H7 (cell line): ENCODE measurements at places on chromosomes 3 and 15. TPM values are rescaled to one million over a fixed set of nuclear protein-coding genes. Genes with fewer than 3 reads are reported as not detected.

TAGLN3 gene
- 3.5 and 4.5 TPM in 2 replicates for total RNA-seq

GRCh38 chr3:37886395-37886794, 24.7 kb downstream of the CTDSPL start:
- DNase-seq, result no peak

- DNase-seq, result peak; percentile 63
These were observed 3.1 kb downstream of the CCDC33 start for GRCh38 chr15:74239051-74239705.

GRCh38 chr3:123387532-123387931, 61.4 kb downstream of the ADCY5 start:
- no peak for DNase-seq

GRCh38 chr3:100970477-100970990, 22.7 kb downstream of the ABI3BP start:
- DNase-seq, result no peak

- no peak for DNase-seq
These were observed 208.3 kb downstream of the ULK4 start for GRCh38 chr3:41753651-41754050.

DNA sequence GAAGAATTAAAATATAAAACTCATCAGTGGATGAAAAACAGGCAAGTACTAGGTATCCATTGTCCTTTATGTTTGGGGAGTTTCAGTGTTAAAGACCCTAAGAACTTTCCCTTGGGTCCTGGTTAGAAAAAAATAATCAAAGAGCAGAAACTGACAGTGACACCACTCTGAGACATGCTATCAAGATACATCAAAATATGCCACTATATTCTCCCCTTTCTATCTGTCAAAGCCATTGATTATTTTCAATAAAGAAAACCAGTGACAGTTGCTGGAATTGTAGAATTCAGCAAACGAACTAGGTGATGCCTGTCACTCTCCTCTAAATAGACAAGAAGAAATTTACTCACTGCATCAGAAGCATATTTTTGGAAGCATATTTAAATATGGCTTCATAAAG, 496.7 kb upstream of the CFAP20DC start:
- no peak for DNase-seq

DNA sequence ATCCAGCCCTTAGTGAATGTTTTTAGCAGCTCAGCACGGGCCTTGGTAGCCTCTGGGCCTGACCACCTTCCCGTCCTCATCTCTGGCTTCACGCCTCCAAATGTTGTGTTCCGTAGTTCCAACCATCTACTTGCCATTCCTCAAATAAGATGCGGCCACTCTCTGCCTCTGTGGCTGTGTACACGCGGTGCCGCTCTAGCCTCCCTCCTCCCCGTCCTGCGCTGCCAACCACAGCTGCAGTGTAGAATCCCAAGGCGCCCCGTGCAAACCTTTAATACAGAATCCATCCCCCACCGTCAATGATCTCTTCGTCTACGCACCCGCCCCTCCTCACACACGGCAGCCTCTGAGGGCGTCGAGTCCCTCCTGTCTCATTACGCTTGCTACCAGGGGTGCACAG, 77.2 kb downstream of the VGLL4 start:
- no peak for DNase-seq

DNA sequence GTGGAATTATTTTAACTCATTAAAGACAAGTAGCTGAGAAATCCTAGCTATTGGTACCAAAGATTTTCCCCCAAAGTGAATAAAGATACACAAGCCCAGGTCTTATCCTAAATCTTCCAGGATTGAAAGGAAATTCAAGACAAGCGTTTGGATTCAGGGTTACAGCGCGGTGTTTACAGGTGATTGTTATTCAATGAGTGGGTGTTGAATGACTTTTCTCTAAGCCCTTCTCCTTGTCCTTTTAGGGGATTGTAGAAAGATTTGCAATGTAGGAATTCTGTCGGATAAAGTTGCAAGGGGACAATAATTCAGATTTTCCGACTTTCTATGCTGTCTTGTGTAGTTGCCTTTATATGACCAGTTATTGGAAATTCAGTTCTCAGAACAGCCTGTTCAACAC, 57.2 kb downstream of the USP13 start:
- peak; percentile 54 for DNase-seq
